NB4 (cell line): ENCODE measurements at places on chromosomes 1 and 21.
A peak's percentile ranks its signal among the peaks of the same experiment; 100 is the strongest.

GRCh38 chr1:10965546-10966226, 46.8 kb upstream of the TARDBP start:
- DNase-seq: peak; percentile 73

DNA sequence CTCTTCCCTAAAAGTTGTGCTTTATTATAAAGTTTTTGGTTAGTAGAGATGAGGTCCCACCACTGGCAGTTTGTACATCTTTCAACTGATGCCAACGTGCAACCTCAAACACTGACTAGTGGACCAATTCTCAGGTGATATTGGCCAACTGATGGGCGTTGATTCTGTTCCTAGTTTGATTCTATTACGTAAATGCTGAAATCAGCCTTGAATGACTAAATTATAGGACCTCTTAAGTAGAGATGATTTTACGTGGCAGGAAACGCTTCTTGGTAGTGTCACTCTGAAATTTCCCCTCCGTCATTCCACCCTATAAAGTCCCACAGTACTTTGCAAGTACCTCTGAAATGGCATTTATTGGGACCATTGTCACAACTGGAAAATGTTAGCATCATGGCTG, 8.8 kb upstream of the FNDC7 start:
- DNase-seq: no peak

DNA sequence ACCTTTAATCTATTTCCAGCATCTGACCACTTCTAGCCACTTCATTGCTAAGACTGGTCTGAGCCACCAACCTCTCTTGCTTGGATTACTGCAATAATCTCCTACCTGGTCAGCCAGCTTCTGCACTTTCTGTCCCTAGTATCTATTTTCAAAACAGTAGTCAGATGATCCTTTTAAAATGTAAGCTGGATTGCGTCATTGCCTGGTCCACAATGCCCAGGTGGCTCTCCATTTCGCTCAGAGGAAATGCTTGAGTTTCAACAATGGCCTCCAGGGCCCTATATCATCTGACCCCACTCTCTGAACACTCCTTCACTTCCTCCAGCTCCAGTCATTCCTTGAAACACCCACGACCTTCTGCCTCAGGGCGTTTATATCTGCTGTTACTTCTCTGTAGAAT, 2.3 kb downstream of the FYB2 start:
- DNase-seq: no peak

- DNase-seq: peak; percentile 40
Measured at GRCh38 chr1:12601700-12602658, 16.0 kb downstream of the DHRS3 start.

DNA sequence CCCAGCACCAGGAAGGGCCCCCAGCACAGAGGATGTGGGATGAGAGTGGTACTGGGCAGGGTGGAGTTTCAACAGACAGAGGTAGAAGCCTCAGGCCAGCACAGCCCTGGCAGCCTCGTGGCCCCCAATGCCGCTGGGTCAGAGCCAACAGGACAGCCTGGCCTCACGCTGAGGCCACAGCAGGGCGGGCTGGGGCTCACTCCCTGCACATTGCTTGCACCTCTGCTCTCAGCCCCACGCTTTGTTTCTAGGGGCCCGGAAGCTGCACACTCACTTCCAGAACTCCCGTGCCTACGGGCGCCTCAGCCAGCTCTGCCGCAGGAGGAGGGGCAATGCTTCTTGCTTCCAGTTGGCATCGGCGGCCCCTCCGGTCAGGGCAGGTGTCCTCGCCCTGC, 72.9 kb downstream of the SIK1 start:
- DNase-seq: no peak

- DNase-seq: no peak
Measured at GRCh38 chr1:7365706-7366105, 405.4 kb upstream of the VAMP3 start.

DNA sequence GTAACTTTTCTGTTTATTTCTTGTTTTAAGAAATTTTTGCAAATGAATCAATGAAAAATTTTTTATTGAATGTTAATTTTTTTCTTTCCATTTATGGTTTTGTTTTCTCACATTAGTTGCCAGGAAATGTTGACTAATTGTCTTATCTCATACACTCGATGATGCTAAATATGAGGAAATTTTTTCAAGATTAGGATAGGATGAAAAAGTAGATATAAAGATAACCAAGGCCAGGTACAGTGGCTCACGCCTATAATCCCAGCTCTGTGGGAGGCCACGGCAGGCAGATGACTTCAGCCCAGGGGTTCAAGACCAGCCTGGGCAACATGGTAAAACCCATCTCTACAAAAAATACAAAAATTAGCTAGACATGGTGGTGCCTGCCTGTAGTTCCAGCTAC, 12.6 kb downstream of the LAX1 start:
- no peak for DNase-seq

DNA sequence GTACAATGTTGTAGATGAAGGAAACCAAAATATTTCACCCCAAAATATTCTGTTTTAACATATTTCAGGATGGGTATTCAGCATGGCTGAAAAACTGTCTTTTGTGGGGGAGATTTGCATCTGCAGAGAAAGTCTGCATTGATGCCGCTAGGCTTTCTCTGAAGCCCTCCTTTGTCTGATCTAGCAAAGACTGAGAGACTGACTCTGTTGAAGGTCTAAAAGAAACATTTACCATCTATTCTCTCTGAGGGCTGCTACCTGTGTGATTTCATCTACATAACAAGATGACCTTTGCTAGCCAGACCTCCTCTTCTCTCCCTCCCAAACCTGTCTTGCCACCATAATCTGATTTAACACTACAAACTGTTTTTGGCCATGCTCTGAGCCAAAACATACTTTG, 12.4 kb upstream of the MT1HL1 start:
- DNase-seq: no peak

- no peak for DNase-seq
Measured at GRCh38 chr1:156160743-156161171, 7.4 kb downstream of the SEMA4A start.

GRCh38 chr1:228979325-228979699, 244.0 kb downstream of the RHOU start:
- DNase-seq: peak; percentile 77

- peak; percentile 4 for DNase-seq
Measured at GRCh38 chr21:17726047-17726829, 92.9 kb downstream of the C21orf91 start.

DNA sequence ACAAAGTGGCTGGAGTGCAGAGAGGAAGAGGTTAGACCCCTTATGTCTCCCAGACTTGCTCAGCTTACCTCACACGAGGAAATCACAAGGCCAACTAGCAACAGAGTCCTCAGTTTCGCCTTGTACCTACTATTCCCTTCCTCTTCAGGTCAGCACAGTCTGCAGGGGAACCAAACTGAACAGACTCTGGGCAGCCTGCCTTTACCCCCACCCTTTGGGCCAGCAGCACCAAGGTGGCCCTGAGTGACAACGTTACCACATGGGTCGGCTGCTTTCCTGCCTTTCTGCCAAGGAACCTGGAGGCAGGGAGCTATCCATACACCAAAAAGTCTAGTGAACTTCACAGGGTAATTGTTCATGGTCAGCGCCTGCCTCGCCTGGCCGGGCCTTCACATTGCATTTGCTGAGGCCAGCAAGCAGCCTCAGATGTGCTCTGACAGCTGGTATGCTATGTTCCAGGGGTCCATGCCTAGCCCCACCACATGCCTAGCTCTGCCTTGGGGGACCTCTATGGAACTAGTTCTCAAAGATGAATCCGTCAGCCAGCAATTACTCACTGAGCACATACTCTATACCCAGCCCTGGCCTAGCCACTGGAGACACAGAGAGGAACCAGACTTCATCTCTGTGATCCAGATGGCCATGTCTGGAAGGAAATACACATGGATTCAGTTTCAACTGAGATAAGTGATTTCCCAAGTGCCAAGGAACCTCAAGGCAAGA, 69.6 kb downstream of the DMAP1 start:
- DNase-seq: no peak

GRCh38 chr1:229828461-229828860, 202.4 kb downstream of the URB2 start:
- no peak for DNase-seq

GRCh38 chr1:105865546-105865945, 1190.9 kb upstream of the PRMT6 start:
- DNase-seq: no peak

DNA sequence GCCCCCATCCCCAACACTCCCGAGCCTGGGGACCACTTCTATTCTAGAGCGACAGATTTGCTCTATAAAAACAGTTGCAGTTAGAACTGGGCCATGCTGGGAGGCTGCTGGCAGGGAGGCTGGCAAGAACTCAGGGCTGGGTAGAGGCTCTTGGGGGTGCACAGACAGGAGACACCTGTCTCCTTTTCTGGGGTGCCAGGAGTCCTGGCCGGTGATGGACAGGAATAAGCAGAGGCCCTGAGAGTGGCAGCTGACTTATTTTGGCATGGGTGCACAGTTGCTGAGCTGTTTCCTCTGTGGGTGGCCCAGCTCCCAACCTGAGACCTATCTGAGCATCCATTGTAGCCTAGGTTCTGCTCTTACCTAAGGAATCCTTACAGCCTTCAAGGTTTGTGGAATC, 39.2 kb upstream of the TMPRSS2 start:
- no peak for DNase-seq

GRCh38 chr1:3580231-3580630, 31.1 kb downstream of the MEGF6 start:
- no peak for DNase-seq

DNA sequence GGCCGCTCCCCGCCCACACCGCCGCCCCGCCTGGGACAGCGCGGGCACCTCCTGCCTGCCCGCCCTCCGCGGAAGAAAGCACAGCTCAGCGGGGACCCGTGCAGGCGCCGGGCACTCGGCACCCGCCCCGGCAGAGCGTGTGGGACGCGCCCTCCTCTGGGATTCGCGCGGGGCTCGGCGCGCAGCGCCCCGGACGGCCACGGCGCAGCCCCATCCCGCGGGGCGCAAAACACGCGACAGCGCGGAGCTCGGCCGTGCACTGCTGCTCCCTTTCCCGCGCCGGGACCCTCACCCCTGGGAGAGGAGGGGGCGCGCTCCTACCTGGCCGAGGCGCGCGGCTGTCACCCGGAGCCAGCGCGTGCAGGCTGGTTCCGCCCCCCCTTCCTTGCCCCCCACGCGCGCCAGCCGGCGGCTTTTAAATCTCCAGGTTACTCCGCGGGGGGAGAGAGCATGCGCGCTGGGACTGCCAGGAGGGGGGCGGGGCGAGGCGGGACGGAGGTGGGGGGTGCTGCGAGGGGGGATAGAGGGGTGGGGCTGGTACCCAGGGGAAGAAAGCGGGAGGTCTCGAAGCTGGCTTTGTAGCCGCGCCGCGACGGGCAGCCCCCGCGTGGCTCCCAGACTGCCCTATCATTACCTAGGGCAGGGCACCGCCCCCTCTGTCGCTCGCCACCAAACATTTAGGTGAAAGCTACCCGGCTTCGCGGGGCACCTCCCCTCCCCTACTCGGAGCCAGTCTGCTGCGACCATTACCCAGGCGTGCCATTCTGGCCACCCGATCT, at the start of gene SLC45A3:
TSS of gene SLC45A3 (minus strand) at position 437 of the 779 bp plus-strand sequence. CDS start 15,853 bp downstream, outside the sequence.
- DNase-seq: peak; percentile 53
